ENCODE measurements at places on chromosomes 16 and 17.

DNA sequence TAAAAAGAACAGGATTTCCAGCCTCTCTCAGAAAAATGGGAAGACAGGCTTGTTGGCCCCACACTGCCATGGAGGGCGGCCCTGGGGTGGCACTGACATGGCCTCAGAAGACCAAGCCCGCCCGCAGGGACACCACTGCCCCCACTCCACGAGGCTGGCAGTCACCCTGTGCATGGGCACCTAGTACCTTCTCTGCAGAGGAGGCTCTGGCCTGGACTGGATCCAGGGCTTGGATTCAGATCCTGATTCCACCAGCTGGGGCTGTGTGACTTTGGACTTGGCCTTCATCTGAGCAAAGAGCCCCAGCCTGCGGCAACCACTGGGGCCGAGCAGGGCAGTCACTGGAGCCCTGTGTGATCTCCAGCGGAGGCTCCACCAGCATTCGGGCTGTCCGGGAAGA, 16.8 kb upstream of the FASN start:
- no peak for DNase-seq

- no peak for DNase-seq
Observed at GRCh38 chr17:36628576-36628975, 27.2 kb downstream of the MRM1 start.

- DNase-seq = no peak
Observed at GRCh38 chr16:2775765-2776499, 1.1 kb downstream of the ELOB start.

DNA sequence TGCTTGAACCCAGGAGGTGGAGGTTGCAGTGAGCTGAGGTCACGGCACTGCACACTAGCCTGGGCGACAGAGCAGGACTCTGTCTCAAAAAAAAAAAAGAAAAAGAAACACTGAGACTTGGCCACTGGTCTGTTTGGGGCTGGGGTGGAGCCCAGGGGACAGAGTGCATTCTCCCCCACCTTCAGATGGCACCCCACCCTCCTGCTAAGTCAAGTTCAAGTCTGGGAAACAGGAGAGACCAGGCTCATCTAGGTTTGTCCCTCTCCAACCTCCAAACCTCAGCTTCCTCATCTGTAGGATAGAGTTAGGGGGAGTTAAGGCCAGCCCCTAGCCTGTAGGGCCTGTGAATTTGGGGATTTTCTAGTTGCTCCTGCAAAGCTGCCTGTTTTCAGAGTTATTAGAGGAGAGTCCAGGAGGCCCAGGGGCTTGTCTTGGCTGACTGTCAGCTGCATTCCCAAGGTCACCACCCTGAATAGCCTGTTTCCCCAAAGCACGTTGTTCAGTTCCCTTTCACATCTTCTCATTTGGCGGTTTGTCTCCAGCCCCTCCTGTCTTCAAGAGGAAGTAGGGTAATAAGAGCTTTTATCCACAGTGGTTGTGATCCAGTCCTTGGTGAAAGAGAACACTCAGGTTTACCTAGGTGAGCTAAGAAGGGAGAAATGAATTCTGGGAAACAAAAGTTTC, 2.2 kb downstream of the MT3 start:
- no peak for DNase-seq

- DNase-seq = no peak
Observed at GRCh38 chr17:82090549-82091263, 7.3 kb downstream of the FASN start.

- no peak for DNase-seq
Observed at GRCh38 chr16:48511716-48512115, 98.3 kb downstream of the N4BP1 start.

GRCh38 chr17:7011415-7011814, 1.0 kb upstream of the RNASEK start:
- no peak for DNase-seq

- no peak for DNase-seq
Observed at GRCh38 chr16:68363658-68364521, 53.1 kb downstream of the PRMT7 start.

DNA sequence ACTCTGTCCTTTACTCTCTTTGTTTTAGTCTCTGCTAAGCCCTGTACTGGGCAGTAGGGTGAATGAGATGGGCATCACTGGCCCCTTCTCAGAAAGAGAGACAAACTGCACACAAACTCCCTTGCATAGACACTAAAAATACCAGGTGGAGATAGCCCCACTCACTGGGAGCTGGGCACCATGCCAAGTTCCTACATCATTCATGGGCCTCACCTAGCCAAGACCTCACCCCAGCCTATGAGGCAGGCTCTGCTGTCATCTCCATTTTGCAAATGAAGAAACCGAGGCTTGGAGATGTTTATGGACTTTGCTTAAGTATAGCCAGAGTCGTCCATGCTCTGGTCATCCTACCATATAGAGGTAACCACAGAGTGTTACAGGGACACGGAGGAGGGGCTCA, 499.8 kb upstream of the CDH11 start:
- no peak for DNase-seq

DNA sequence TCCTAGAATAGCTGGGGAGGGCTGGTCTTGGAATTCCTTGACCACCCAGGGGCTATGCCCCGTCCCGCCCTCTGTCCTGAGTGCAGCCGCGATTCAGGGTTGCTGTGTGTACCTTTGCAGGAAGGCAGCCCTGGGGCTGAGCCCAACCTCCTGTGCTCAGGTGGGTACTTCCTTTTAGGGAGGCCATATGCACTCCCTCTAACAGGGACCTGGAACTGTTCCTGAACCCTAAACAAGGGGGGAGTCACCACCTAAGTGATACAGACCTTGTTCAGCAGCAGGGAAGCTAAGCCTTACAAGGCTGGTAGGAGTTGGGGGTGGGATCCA, 24.6 kb downstream of the LLGL2 start:
- no peak for DNase-seq

- DNase-seq = no peak
Observed at GRCh38 chr16:12868169-12868568, 33.2 kb upstream of the SHISA9 start.

- DNase-seq = no peak
Observed at GRCh38 chr16:30964574-30965226, 7.1 kb downstream of the SETD1A start.

- no peak for DNase-seq
Observed at GRCh38 chr16:25063102-25063501, 47.9 kb upstream of the ARHGAP17 start.

- peak; percentile 16 for DNase-seq
Observed at GRCh38 chr17:20944014-20944865, 98.6 kb downstream of the USP22 start.

GRCh38 chr17:34620458-34620857, 41.1 kb downstream of the TMEM132E start:
- DNase-seq = no peak

- DNase-seq = peak; percentile 34
Observed at GRCh38 chr17:36608794-36609497, 7.6 kb downstream of the MRM1 start.

DNA sequence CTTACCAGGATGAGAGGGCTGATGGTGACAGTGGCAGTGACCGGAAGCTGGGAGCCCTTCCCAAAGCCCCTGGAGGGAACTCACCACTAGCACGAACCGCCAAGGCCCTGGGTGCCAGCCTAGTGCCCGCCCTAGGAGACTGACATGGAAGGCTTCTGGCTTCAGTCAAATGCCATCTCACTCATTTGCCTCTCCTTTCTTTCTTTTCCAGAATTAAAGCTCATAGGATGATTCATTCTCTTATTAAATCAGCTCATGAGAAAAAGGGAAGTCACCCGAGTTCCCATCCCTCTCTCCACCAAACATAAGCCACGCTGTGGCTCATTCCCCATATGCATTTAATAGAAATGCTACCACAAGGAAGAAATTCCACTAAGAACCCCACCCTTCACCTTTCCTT, 12.1 kb downstream of the CUEDC1 start:
- DNase-seq = no peak

DNA sequence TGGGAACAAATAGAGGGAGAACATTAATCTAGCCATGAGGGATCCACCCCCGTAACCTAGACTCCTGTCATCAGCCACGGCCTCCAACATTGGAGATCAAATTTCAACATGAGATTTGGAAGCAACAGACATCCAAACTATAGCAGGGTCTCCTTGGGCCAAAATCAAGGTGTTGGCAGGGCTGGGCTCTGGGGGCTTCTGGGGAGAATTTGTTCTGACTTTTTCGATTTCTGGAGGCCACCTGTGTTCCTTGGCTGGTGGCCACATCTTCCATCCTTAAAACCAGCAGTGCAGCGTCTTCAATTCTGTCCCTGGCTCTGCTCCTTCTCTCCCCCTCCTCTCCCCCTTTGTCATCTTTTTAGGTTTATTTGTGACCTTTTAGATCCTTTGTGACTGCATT, 546.2 kb downstream of the WWOX start:
- no peak for DNase-seq

- DNase-seq = no peak
Observed at GRCh38 chr17:66753126-66753920, 81.6 kb upstream of the CACNG5 start.

DNA sequence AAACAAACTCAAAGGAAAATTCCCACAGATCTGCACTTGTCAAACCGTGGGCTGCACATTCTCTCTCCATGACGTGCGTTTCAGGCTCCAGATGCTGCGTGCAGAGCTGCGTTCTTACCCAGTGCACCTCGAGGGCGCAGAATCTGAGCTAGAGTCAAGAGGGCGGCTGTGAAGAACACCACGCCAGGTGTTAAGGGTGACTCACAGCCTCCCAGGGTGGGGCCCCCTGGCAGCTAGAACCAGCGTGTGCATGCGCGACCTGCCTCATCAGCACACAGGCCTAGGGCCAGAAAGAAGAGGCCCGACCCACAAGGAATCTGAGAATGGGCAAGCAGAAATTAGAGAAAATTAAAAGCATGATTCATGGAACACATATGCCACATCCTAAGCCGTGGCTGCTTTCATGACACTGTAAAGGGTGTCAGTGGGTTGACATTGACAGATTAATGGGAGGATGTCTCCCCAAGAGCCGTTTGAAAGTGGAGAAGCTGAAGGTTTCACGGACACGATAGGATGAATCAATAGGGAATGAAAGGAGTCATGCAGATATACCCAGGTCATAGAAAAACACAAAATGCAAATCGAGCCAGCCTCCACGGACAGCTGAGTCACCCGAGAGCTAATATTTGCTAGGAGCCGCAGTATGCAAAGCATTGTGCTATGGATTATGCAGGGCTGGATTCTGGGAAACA, 29.0 kb downstream of the MARCHF10 start:
- no peak for DNase-seq

DNA sequence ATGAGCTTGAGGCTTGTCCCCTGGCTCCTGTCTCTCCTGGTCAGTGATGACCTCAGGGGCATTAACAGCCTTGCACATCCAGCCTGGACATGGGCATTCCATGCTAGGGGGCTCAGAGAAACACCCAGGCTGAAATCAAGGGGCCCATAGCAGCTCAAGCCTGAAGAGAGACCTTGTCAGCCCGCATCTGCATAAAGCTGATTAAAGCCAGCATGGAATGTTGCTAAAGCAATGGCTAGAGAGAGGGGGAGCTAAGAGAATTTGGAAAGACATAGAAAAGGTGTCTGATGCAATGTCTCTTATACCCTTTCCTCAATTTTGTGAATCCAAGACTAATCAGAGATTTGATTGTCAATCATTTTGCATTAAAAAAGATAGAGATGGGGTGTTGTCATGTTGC, 51.4 kb upstream of the WSCD1 start:
- DNase-seq = no peak
